ENCODE measurements at places on chromosomes 6 and 20.

DNA sequence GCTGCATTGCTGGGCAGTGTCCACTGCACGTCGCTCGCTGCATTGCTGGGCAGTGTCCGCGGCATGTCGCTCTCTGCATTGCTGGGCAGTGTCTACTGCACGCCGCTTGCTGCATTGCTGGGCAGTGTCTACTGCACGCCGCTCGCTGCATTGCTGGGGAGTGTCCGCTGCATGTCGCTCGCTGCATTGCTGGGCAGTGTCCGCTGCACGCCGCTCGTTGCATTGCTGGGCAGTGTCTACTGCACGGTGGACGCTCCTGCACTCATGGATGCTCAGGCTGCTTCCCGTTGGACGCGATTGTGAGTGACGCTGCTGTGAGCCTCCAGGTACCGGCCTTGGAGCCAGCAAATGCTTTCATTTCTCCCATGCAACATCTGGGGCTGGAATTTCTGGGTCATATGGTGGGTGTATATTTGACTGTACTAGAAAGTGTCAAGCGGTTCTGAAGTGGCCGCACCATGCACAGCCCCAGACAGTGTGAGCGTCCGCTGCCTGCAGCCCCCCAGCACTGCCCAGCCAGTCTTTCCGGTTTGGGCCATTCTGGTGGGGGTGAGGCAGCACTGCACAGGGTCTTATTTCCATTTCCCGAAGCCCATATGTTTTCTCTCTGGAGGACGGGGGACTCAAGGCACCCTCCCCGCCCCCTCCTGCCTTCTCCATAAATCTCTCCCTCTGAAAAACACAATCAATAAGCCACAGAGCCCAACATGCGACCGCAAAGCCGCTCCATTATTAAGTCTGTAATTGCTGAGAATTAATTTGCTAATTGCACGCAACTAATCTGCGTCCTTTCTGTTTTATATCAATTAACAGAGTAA, 97.4 kb downstream of the YTHDF1 start:
- DNase-seq: no peak

DNA sequence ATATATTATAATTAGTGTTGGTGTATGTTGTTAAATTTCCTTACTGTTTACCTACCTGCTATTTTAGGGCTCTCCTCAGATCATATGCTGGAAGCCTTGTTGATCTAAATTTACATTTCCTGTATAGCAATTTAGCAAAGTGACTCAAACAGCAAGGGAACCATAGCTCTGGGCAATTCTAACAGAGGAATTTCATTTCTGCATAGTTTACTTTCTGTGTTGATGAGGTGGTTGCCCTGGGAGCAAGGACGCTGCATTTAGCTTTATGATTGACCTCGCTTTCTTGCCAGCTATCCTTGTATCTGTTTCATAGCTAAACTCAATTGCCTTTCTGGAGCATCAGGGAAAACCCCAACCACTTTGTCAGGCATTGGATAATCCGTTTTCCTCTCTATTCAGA, 810.8 kb downstream of the GRIK2 start:
- no peak for DNase-seq

GRCh38 chr20:63624486-63624885, 2.4 kb downstream of the GMEB2 start:
- no peak for DNase-seq

GRCh38 chr6:150324044-150324443, 44.8 kb upstream of the IYD start:
- DNase-seq: no peak

GRCh38 chr20:54366669-54367344, 108.6 kb upstream of the DOK5 start:
- no peak for DNase-seq

DNA sequence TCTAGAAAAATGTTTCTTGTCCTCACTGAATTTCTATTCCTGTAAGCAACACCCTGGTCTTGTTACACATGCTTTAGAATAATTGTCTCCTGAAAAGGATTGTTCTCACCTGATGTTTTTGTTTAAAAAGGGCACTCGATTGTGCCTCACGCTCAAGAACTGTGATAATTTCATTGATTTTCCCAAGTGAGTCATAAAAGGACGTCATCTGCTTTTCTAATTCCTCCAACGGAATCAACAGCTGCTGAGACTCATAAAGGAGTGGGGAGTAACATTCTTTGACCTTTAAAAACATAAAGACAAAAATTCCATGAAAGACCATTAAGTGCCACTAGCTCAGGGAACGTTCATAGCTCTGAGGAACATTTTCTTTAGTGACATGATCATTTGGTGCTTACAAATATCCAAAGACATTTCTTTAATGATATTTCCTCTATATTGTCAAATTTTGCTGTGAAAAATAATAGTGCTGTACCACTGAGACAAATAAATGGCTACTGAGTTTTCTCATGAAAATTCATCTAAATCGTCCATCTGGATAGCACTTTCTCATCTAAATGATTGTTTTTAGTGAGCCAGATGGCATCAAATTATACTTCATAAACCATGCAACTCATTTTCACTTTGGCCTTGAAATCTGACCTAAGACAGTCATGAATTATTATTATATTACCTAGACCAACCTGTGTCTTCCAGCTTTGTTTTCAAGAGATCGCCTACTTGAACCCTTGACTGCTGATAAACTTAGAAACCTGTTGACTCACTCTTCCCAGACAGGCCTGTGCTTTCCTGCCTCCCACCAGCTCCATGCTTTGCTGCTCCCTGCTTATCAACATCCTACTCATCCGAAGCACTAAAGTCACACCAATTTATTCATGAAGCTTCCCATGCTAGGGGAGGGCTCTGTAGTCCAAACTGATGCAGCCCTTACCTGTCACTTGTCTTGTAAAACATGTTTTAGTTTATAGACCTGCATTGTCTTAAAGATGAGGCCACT, 178.2 kb downstream of the SYNE1 start:
- no peak for DNase-seq

GRCh38 chr6:34571388-34571787, 15.3 kb upstream of the SPDEF start:
- no peak for DNase-seq

- no peak for DNase-seq
These were observed 256.9 kb downstream of the ERMARD start for GRCh38 chr6:170008294-170008785.

GRCh38 chr6:132135409-132135808, 184.2 kb upstream of the CCN2 start:
- no peak for DNase-seq

DNA sequence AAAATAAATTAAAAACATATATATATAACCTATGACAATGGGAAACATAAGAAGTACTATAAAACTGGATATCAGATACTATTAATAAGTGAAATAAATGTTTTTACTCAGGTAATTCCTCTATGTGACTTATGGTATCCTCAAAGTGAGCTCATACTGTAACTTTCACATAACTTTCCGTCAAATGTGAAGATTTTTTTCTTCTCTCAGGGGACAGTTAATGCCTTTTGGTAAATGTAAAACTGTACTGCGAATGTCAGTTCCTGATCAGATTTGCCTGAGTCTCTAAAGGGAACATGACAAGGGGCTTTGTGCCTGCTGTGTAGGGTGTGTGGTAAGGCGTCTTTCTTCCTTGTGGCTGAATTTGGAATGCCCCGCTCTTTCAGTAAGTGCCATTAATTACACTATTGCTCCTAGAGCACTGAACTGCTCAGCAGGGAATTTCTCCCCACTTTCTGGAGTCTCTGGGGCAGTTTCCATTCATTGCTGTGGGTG, 271.8 kb downstream of the PRL start:
- DNase-seq: no peak

DNA sequence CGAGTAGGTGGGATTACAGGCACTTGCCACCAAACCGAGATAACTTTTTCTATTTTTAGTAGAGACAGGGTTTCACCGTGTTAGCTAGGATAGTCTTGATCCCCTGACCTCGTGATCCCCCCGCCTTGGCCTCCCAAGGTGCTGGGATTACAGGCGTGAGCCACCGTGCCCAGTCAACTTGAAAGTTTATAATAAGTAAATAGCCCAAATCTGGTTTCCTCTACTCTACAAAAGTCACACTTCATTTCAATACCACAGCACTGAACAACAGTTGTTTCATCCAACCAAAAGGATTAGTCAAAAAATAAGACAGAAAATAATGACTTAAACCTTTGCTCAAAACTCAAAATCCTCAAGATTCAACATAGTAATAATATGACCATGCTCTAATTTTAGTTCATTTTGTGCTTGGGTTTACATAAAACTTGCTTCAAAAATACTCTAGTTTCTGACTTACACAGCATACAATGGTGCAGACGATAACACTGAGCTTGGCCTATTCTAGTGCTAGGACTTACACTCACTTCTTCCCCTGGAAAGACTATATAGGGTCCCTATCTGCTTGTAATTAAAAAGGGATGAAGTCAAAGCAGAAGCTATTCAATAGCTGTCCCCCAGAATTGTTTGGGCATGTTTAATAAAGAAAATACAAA, 56.7 kb downstream of the NT5E start:
- DNase-seq: no peak

DNA sequence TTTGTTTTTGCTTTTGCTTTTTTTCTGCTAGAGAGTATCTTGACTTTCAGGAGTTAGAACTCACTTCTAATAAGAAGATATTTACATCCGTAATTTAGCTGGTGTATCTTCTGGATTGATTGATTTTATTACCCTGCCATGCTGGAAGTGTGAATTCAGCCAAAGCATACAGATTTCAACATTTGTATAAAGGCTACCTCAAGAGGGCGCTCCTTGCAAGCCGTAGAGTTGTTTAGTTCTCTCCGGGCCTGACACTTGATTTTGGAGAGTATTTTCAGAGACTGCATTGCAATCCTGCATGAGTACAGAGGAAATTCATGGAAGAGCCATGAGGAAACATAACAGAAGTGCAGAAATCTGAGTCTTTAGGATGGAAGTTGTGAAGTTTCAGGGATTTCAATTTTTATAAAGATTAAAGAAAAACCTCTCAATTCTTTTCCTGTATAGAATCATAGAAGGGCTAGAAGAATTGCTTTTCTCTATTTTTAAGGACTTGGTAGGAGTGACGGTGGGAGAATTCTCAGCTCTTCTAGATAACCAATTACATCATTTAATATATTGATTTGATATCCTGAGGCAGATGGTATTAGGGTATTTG, 66.7 kb upstream of the TIAM2 start:
- DNase-seq: peak; percentile 72

- DNase-seq: no peak
These were observed 662 bp upstream of the CCR6 start for GRCh38 chr6:167122041-167122826.

GRCh38 chr20:688809-689212, 13.2 kb upstream of the SCRT2 start:
- DNase-seq: no peak

GRCh38 chr6:120646101-120646500, 688.2 kb downstream of the TBC1D32 start:
- no peak for DNase-seq

DNA sequence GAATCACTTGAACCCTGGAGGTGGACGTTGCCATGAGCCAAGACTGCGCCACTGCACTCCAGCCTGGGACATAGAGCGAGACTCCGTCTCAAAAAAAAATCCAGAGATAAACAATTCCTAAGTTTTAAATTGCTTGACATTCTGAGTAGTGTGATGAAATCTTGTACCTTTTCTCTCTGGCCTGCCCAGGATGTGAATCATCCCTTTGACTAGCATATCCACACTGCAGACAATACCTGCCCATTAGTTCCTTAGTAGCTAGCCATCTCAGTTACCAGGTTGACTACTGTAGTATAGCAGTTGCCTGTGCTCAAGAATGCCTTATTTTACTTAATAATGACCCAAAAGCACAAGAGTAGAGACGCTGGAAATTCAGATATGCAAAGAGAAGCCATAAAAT, 2.8 kb downstream of the ZFP57 start:
- no peak for DNase-seq

DNA sequence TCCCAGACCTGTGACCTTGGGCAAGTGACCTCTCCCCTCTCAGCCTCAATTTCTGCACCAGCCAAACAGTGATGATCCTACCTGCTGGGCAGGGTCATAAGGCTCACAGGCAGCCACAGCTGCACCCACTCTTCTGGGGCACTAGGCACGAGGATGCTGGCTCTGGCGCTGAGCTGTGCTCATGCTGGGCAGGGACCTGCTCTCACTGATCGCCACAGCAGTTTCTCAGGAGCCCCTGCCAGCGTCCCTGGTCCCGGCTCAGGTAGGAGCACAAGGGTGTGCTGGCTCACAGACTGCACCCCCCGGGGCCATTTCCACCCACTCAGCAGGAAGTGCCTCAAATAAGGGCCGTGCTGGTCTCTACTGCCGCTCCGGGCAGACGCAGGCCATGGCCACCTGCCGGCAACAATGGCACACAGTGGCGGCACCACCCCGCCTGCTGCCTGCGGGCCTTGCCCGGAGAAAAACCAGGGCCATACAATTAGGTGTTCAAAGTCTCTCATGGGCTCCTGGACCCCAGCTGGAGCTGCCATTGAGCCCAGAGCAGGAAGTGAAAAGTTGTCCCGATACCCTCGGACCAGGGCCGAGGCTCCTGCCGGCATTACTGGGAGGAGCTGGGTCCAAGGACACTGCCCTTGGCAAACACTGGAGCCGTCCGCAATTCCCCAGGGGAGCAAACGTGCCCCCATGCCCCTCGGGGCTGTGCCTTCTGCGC, 4.6 kb upstream of the CABLES2 start:
- DNase-seq: no peak

- no peak for DNase-seq
These were observed 422.7 kb downstream of the NKAIN2 start for GRCh38 chr6:124226396-124226795.

- no peak for DNase-seq
These were observed 106.2 kb downstream of the LCA5 start for GRCh38 chr6:79430913-79431536.

DNA sequence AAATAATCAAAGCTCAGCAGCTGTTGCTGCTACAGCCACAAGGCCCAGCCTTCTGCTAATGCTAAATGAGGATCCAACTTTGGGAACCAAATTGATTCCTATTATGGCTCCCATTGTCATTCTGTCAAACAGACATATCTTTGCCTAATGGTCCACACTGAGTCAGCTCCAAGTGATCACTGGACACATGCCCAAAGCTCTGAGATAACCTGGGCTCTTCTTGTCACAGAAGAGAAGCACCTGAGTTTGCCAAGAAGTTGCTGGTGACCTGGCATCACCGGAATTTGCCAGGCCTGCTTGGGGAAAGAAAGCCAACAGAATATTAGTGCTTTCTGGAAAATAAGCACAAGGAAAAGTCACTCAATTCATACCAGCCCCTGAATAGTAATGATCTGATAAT, 5.8 kb downstream of the TNFRSF21 start:
- peak; percentile 14 for DNase-seq

- no peak for DNase-seq
These were observed 111.2 kb downstream of the DACT2 start for GRCh38 chr6:168208402-168208801.

DNA sequence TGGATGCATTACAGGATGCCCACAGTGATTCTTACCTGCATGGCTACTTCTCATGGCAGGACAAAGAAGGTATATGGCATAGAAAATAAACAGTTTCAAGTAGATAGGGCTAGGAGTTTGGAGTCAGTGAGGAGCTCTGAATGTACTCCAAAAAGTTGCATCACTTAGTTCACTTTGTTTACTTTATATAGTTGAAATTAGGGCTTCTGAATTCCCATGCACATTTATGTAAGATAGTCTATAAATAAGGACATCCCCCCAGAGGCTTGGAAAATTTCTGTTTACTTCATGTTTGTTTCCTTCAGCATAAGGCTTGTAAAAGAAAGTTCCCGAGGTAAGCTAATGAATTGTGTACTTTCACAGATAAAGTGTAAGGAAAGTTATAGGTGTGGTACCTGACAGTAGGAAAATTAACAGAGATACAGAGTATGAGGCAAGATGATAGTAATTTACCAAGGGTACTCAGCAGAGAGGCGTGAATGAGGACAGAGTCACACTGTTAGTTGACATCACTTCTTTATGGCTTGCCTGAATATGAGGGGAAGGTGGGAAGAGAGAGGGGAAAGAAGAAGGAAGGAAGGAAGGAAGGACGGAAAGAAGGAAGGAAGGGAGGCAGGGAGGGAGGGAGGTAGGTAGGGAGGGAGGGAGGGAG, 51.1 kb downstream of the ADTRP start:
- no peak for DNase-seq

Data from SHP77 (cell line).